ENCODE measurements at places on chromosomes 11 and 22.

GRCh38 chr11:129639300-129639699 is 176.3 kb upstream of the TMEM45B start:
- no peak for DNase-seq

DNA sequence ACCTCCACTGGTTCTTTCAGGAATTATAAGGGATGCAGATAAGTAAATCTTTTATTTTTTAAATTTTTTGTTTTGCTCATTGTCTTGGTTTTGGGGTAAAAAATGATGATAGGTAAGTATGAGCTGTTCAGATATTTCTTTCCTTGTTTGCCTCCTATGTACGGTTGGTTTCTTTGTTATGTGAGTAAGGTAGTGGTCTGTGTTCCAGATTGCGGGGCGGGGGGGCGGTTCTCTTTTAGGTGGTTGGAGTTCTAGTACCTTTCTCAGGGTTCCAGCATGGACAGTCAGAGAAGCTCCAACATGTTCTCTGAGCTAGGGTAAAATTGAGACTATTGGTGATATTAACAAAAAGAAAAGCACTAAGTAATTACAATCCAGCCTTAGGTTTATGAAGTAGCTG is 2.4 kb downstream of the CTNND1 start:
- DNase-seq: no peak

GRCh38 chr22:34769361-34769760 is 296.6 kb upstream of the ISX start:
- no peak for DNase-seq

DNA sequence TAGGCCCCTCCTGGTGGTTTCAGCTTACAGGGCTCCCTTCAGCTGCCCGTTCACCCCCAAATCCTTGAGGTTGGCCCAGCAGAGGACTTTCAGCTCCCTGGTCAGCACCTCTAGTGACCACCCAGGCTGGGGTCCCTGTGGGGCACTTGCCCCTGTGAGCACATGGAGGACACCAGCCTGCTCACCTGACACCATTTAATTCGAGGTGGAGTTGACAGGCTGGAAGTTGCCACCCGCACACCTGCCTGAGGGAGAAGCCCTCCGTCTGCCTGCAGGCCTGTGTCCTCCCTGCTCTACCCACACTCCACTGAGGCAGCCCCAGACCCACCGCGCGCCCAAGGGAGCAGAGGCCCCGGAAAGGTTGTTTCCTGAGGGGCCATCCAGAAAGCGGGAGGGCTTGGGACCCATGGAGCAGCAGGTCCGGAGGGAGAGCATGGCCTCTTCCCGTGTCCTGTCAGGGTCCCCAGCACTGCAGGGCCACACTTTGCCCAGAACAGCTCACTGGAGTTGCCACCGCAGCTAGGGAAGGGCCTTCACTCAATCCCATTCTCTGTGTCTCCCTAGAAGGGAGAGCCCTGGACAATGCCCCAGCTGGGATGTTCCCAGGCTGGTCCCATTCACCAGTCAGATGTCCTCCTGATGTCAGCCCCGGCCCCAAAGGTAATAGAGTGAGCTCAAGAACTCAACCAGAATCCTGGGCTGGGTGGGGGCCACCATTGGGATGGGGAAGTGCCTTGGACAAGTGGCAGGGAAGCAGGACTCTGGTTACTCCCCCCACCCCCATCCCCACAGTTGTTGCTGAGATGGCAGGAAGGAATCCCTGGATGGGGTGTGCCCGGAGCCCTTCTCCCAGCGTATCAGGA is 82.4 kb downstream of the MED15 start:
- no peak for DNase-seq

DNA sequence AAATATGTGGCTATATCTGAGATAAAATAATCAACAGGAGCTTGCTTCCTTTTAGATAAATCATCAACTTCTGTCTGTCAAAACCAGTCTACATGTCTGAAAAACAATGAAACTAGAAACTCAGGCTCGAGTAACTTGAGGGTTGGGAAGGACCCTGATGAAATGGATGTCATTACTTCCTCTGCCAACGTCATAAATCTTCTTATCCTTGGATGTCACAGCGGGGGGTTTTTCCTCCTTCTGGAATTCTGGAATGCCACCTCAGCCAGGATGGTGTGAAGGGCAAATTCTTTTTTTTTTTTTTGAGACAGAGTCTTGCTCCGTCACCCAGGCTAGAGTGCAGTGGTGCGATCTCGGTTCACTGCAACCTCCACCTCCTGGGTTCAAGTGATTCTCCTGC is 13.4 kb downstream of the LGR4 start:
- DNase-seq: no peak

DNA sequence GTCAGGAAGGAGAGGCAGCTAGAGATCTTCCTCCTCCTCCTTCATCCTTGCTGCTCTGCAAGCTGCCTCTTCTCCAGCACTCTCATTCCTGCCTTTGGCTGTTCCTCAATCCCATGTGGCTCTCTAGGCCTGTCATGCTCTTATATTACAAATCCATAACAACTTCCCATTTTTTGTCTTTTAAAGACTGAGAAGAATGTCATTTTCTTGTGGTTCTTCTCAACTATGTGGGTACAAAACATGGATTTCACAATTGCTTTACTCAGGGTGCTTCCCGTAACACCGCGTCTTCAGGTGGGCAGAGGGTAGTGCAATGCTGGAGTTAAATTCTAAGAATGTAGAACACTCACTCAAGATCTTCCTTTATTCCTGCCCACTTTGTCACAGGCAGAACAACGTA is 6.8 kb upstream of the CAT start:
- DNase-seq: no peak

All from T-helper 17 cell (primary cell).